ENCODE measurements at places on chromosomes 12 and 14.

DNA sequence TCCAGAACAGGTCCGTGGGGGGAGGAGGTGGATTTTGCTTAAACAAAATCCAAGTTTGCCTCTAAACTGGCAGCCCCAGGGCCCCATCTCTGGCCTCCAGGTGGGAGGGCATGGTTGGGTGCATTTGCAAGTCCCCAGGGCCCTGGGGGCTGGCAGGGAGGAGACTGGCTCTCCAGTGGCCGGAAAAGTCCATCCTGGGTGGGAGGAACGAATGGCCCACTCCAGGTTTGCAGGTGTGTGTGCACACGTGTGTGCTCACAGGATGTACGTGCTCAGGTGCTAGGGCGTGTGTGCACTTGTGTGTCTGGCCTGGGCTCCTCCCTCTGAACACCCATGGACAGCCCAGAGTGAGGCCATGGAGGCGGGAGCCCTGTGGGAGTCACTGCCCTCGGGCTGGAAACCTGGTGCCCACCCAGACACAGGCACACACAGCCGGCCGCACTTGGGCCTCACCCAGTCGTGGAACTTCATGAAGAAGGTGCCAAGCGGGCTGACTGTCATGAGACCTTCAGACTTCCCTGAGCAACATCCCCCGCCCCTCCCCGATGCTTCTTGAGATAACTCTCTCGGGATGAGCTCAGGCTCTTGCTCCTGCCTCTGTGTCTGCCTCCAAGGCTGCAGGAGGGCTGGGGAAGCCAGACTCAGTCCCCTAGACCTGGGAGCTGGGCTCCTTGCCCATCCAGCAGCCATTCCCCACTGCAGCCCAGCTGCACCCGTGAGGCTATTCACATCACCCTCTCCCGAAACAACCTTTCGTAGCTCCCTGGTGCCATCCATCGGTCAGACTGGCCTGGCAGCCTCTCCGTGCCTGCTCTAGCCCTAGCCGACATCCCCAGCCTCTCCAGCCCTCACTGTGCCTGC, 9.4 kb downstream of the AHNAK2 start:
- no peak for DNase-seq

DNA sequence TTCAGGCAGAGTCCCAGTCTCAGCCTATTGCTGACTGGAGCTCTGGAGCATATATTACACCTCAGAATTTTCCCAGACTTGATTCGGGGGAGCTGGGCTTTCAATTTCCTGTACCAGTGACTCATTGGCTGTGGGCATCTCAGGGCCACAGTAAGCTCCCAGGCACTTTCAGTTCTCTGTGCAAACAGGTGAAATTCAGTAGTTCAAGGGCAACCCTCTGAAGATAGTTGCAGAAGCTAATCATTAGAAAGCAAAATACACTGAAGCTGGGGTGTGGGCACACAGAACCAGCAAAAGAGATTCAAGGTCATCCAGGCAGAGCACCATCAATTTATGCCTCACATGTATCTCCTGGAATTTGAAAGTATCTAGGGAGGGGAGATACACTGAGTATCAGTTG, 8.1 kb upstream of the NIN start:
- DNase-seq = no peak

GRCh38 chr12:124979568-124979967, 9.4 kb downstream of the DHX37 start:
- DNase-seq = no peak

GRCh38 chr12:49043856-49044258, 16.7 kb downstream of the KMT2D start:
- peak; percentile 78 for DNase-seq

- no peak for DNase-seq
Measured at GRCh38 chr14:20180486-20180885, 10.2 kb upstream of the OR11G2 start.

DNA sequence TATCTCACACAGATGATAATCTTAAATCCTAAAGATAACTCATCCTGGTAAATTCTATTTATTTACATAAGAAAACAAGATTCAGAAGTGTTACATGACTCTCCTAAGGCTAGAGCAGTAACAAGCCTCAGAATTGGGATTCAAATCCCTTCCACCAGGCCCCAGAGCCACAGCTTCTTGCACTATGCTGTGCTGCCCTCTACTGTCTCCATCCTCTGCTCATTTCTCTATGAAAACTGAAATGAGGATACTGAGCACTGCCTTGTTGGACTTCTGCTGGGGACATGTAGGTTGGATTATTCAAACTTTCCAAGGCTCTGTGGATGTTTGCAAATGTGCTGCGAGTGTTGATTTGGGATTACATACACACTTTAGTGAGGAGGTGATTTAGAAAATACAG, 23.5 kb upstream of the C12orf50 start:
- no peak for DNase-seq

DNA sequence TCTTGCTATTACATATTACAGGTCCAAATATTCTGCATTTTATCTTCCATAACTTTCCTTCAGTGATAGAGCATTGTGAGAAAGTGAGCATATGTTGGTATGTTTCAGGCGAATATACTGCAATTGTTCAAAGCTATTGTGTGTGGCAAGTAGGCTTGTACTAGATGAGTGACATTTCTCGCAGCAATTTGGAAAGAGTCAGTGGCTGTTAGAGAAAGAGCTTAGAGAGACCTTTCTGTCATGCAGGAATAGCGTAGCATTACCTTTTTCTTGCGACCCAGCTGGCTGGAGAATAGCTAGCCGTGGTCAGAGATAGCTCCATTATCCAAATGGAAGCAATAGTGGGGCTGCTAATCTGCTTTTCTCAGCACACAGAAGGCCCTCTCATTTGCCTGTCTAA, 678.5 kb upstream of the FOXG1 start:
- no peak for DNase-seq

DNA sequence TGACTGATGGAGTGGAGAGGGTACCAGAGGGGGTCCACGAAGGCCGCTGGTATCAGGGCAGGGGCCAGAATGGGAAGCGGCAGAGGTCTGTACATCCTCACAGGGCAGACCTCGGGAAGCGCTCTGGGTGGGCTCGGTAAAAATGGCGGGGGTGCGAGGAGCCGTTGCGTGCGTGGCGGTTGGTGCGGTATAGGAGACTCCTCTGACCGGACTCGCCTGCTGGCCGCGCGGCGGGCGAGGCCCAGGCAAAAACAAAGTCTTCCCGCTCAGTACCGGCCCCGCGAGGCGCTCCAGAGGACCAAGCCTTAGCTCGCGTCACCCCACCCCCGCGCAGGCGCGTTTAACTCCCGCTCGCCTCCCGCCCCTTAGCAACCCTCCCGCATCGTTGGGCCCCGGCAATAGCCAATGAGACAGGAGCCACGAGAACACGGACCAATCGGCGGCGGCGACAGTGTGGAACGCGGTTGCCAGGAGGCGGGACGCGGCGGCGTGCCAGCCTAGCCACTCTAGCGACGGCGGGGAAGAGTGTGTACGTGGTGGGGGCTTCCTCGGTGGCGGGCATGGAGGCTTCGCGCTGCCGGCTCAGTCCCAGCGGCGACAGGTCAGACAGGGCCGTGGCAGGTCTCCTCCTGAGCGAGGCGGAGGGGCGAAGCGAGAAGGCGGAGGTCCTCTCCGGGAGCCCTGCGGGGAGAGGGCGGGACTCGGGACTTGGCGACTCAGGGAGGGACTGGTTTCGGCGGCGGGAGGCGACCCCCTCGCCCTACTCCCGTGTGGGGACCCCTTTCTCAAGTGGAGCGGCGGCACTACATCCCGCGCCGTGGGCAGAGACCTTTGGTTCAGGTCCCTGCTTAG, at the start of gene TULP3:
TULP3 (plus strand) TSS at position 504 of the 852 bp plus-strand sequence; CDS start at position 561, 57 bp downstream.
- DNase-seq = peak; percentile 98

DNA sequence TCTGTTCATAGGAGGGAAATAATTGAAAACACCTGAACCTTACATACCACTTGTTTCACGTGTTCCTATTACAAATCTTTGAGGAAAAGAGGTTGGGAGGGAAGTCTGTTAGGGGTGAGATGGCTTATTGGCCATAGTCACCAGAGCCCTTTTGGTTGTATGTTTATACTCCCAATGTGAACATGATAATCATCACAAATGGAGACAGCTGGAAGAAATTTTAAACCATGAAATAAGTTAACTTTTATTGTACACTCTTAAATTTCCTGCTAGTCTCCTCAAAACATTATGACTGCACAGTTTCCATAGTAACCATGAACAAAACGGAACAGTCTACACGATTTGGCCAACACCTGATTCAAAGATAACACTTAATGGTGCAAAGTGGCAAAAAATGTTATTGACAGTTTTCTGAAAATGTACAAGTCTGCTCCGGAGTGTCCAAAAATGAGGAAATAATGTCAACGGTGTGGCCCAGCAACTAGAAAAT, 56.9 kb downstream of the LMNTD1 start:
- no peak for DNase-seq

- no peak for DNase-seq
Measured at GRCh38 chr12:117774941-117775775, 193.6 kb downstream of the KSR2 start.

DNA sequence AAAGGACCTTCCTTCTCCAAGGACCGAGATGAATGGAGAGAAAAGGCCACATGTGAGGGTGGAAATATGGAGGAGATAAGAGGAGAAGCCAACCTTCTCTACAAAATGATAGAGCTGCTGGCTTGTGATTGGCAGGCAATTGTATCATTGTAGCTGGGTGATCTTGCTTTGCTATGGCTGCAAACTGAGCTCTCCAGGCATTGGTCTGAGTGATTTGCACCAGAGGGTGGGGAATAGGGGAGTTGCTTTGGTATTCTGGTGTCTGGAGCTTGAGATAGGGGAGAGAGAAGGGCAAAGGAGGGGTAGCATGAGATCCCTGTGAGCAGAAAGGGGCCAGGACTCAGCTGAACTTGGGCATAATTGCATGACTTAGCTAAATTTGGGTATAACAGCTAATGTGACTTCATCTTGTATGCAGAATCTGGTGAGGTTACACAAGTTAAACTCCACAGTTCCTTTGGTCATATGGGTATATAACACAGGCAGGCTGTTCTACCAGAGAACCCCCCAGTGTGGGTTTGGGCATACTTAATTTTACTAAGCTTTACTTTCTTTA, 72.0 kb downstream of the FOS start:
- no peak for DNase-seq

DNA sequence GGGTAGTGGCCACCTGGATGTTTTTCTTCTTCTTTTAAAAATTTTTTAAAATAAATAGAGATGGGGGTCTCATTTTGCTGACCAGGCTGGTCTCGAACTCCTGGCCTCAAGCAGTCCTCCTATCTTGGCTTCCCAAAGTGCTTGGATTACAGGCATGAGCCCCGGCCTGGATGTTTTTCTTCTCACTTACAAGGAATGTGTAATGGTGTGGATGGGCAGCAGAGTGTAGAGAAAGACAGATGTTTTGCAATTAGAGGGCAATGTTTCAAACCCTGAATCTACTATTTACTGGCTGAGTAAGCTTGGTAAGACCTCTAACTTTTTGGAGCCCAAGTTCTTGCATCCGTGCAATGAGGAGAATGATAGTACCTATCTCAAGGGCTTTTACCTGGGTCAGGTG, 48.1 kb downstream of the ADCK1 start:
- DNase-seq = no peak

GRCh38 chr12:115273456-115273855, 589.5 kb upstream of the TBX3 start:
- no peak for DNase-seq

- no peak for DNase-seq
Measured at GRCh38 chr12:109252799-109253198, 56.3 kb downstream of the FOXN4 start.

DNA sequence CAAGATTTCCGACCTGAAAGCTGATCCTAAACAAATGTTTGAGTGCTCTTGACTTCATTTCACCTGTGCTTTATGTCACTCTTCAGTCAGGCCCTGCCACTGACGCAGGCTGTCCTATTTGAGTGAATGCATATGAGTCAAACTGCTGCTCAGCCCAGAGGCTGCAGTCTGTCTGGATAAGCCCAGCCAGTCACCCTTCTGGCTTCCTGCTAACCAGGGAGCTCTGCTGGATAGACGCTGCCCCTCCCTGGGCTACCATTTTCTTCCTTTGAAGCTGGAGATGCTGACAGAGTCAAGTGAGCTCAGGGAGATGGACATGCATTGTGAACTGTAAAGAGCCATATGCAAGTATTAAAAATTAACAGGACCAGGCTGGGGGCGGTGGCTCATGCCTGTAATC, 5.1 kb upstream of the TUNAR start:
- DNase-seq = no peak

DNA sequence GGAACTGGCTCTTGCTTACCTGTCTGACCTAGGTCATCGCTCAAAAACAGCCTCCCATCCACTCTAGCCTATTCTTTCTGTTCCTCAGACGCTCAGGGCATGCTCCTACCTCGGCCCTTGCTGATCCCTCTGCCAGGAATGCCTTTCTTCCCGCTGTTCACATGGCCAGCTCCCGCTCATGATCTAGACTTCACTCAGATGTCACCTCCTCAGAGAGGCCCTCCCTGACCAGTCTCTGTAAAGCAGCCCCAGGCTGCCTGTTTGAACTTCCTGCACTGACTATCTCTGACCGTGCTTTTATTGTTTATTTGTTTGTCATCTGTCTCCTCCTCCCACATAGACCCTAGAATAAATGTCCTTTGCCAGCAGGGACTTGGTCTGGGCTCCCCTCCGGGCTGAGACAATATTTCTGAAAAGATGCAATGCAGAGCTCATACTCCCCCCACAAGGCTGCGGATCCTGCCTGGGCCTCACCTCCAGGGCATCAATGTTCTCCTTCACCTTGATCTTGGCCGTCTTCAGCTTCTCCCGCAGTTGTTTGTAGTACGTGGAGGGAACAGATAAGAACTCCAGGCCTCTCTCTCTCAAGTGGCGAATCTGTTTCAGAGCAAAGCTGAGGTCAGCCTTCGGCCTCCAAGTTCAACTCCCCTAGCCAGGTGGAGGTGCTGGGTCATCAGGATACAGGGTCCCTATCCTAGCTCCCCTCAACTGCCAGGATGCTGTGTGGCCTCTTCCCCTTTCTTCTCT, 15.2 kb downstream of the HPD start:
- no peak for DNase-seq

- DNase-seq = no peak
Measured at GRCh38 chr12:67223225-67223624, 45.9 kb upstream of the CAND1 start.

DNA sequence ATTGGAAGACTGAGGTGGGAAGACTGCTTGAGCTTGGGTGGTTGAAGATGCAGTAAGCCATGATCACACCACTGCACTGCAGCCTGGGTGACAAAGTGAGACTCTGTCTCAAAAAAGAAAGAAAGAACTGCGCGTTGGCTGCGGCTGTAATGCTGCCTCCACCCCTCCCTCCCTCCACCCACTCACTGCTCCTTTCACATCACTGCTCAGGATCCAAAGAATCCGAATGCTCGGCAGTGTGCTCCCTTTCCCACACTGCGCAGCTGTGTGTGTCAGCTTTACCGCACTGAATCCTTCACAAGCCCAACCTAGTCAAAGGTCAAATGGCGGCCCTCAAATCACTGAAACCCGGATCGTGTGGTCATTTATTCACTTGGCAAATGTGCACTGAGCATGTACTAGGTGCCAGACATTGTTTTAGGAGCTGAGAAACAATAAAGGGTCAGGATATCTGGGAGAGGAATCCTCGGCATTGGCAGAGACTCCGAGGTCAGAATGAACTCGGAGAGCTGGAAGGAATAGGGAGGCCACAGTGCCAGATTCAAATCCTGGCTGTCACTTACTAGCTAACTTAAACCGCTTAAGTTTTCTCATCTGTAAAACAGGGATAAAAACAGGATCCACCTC, 11.5 kb upstream of the TDRD9 start:
- no peak for DNase-seq

- DNase-seq = no peak
Measured at GRCh38 chr12:130665753-130666152, 50.3 kb downstream of the RIMBP2 start.
